IPS DF 6.9 (cell line): ENCODE measurements at places on chromosomes 16 and 17.

GRCh38 chr16:67773569-67774456, 32.5 kb downstream of the RANBP10 start:
- DNase-seq, result no peak

DNA sequence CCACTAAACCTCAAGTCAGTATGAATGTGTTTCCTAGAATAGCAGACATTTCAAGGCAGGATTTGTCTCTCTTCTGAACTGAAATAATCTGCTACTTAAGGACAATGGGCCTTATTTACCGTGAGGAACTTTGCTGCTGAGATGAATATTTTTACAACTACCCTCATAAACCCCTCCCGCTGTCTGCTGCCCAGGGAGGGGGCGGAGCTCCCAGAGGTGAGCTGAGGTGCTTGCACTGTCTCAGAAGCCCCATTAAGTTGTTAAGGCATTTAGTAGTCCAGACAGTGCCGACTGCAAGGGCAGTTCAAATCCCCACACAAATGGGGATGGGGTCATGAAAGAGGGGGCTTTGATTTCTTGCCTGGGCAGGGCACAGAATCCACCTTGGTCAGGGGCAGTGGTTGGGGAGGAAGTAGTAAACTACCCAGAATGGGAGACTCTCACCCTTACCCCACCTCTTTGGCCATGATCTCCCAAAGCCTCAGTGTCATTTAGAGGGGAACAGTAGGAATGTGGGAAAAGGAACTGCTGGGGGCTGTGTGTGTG, 19.2 kb downstream of the HNF1B start:
- DNase-seq, result no peak

DNA sequence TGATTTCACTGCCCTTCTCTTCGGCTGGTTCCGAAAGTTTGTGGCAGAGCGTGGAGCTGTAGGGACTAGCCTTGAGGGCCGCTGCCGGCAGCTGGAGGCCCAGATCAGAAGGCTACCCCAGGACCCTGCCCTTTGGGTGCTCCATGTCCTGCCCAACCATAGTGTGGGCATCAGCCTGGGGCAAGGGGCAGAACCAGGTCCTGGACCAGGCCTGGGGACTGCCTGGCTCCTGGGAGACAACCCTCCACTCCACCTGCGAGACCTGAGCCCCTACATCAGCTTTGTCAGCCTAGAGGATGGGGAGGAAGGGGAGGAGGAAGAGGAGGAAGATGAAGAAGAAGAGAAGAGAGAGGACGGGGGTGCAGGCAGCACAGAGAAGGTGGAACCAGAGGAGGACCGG, 856 bp upstream of the CXCL16 start:
- no peak for DNase-seq

DNA sequence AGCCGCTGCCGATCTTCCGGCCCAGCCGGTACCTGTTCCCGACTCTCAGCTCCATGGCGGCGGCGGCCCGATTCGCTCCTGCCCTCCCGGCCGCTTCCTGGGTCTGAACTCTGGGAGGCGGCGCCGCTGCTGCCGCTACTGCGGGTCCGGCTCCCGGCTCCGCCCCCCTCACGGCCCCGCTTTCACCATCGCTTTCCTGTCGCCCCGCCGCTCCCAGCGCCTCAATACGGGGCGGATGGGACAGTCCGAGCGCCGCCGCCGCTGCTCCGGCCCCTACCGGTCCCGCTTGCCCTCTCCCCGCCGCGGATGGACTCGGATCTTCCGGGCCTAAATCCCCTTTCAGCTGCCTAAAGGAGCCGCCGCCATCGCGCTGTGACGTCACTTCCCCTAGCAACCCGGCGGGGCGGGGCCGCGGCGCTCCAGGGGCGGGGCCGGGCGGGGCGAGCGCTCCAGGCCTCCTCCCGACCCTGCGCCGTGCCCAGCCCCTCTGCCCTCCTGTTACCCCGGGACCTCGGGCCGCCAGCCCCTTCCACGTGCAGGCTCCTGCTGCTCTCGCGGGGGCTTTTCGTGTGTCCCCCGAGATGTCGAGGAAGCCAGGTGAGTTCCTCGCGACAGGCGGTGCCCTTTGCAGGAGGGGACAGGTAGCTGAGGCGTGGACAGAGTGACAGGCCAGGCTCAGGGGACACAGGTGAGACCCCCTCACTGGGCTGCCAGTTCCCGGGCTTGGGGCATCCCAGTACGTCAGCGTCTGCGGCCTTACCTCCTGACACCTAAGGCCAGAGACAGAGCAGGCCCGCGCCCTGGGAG, at the start of gene CSNK1D:
TSS of gene CSNK1D (minus strand) at position 374 of the 807 bp plus-strand sequence. CDS start at position 55, 319 bp downstream.
- DNase-seq, result no peak

- no peak for DNase-seq
Observed at GRCh38 chr16:2737238-2737605, 15.2 kb upstream of the SRRM2 start.

DNA sequence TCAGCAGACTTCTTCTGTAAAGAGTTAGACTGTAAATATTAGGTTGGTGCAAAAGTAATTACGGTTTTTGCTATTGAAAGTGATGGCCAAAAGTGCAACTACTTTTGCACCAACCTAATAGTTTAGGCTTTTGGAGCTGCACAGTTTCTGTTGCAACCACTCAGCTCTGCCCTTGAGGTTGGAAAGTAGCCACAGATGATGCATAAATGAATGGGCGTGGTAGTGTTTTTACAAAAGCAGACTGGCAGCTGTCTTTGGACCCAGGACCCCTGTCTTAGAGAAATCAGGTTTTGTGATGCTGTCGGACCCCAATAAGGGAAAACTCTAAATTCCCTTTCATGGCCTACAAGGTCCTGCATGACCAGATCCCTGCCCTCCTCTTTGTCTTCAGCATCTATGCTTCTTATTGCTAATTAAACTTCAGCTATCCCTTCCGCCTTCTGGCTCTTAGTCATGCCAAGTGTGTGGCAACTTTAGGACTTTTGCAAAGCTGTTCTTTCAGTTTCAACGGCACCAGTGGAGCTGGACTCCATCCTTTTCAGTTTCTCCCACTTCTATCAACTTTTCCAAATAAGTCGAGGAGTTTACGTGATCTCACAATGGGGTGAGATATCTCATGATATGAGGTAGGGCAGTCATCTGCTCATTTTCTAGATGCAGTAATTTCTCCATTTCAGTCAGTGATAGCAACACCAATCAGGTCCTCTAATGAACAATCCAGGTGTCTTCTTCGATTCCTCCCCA, 232.3 kb downstream of the XYLT1 start:
- no peak for DNase-seq

DNA sequence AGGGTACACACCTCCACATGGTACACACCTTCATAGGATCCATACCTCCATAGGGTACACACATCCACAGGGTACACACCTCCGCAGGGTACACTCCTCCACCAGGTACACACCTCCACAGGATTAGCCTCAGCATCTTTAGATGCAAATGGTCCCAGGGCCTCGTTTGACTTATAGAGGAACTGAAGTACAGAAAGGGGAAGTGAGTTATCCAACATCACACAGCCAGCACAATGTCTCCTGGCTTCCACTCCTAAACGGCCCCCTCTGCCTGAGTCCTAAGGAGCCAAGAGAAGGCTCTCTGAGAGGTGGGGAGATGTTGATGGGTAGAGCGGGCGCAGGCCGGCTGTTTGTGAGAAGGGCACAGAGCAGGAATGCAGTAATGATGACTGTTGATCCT, 12.0 kb downstream of the FOXN1 start:
- no peak for DNase-seq

GRCh38 chr16:86509759-86510464, 415 bp upstream of the FOXF1 start:
- DNase-seq, result no peak

GRCh38 chr17:79548116-79548515, 62.7 kb downstream of the RBFOX3 start:
- no peak for DNase-seq

DNA sequence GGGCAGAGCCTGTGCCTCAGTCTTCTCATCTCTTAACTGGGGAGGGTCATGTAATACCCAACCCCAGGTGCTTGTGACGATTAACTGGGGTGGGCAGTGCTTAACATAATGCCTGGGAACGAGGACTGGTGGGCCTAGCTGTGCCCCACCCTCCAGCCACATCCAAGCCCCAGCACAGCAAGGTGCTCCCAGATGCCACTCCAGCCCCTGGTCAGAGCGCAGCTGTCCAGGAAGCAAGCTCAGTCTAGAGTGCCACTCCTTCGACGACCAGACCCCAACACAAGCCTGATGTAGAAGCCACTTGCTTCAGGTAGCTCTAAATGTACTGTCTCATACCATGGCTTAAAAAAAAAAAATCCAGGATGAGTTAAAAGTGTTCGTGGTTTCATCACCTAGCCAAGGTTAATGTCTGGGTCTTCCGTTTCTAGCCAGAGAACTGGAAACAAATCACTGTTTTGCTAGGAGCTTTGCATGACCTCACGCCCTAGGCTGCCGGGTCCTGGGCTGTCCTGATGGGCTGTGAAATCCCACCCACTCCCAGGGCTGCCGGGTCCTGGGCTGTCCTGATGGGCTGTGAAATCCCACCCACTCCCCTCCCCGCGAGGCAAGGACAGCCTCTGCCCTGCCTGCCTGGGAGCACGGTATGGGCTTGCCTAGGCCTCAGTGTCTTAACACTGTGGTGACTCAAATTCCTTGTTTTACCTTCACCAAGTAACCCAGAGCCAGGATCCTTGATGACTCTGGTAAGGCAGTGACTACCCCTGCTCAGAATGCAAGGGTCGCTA, 7.7 kb downstream of the MIEF2 start:
- DNase-seq, result no peak

- no peak for DNase-seq
Observed at GRCh38 chr16:5056352-5056751, 9.4 kb downstream of the C16orf89 start.

DNA sequence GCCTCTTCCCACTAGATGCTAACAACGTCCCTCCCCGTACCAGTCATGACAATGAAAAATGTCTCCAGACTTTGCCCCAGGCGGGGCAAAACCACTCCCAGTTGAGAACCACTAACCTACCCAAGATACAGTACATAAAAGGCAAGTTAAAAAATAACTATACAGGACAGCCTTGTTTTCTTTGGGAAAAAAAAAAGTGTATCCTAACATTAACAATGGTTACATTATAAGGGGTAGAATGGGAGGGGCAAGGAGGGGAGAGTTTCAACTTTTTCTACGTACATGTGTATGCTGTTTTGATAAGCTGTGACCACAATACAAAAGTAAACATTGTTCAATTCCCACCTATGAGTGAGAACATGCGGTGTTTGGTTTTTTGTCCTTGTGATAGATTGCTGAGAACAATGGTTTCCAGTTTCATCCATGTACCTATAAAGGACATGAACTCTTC, 94.9 kb downstream of the TOX3 start:
- no peak for DNase-seq
